ENCODE measurements at places on chromosomes 11 and 22.

- no peak for DNase-seq
Measured at GRCh38 chr11:129061492-129062230, 119.0 kb upstream of the TP53AIP1 start.

DNA sequence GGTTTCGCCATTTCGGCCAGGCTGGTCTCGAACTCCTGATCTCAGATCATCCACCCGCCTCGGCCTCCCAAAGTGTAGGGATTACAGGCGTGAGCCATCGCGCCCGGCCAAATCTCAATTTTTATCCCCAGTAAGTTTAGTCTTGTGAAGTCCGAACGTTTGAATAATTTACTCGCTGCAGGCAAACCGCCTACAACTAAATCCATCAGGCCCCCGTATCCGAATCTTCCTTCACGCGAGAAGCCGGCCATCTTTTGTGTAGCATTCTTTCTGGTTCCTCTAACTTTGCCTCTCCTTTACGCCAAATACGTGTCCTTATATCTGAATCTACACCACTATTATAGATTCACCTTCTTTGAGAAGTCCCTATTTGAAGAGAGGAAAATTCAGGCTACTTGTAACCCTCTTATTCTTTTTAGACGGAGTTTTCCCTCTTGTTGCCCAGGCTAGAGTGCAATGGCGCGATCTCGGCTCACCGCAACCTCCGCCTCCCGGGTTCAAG is 581 bp upstream of the EIF3L start:
- no peak for DNase-seq

DNA sequence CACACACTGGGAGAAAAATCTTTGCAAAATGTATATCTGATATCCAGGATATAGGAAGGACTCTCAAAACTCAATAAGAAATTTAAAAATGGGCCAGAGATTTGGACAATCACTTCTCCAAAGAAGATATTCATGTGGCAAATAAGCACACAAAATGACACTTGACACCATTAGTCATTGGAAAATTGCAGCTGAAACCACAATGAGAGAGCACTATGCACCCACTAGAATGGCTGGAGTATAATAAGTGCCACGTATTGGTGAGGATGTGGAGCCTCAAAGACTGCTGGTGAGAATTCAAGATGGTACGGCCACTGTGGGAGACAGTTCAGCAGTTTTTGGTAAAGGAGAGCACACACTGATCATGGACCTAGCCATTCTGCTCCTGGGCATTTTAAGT is 12.8 kb upstream of the OSBPL5 start:
- no peak for DNase-seq

GRCh38 chr11:62269654-62270278 is at the start of gene SCGB2A2:
Gene SCGB2A2 (plus strand): TSS chr11:62270158. CDS start chr11:62270217, 59 bp downstream.
- DNase-seq: no peak

- DNase-seq: peak; percentile 6
Measured at GRCh38 chr22:50190182-50190940, 4.6 kb downstream of the TRABD start.

- DNase-seq: peak; percentile 28
Measured at GRCh38 chr22:38051900-38052862, 5.0 kb upstream of the PICK1 start.

- DNase-seq: no peak
Measured at GRCh38 chr22:20577045-20577444, 69.6 kb downstream of the MED15 start.

- DNase-seq: no peak
Measured at GRCh38 chr11:85947431-85948272, 92.5 kb downstream of the CCDC83 start.

Data from NCI-H446 treated with DMSO at 0.1 percent for 48 hours (cell line).